ENCODE measurements at places on chromosomes 2 and 18. TPM values are rescaled to one million over a fixed set of nuclear protein-coding genes. Genes with fewer than 3 reads are reported as not detected.

GRCh38 chr2:120873958-120874887 is 138.6 kb downstream of the GLI2 start:
- no peak for DNase-seq

- no peak for DNase-seq
Observed at GRCh38 chr2:73685764-73686438, 43.7 kb upstream of the NAT8 start.

DNA sequence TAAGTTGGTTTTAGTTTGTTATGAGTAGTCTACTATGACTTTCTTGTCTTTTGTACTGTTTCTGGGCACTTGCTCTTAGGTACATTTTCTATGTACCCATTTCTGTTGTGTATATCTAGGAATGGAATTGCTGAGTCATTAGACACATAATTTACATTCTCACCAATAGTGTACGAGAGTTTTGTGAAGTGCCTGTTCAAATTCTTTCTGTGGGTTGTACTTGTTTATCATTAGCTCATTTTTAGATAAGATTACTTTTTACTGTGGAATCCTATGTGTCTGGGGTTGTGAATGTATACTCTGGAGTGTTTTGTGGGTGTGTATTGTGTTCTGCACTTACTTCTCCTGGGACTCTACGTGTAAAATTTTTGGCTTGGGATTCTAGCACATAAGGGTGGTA is 36.6 kb upstream of the CD28 start:
- no peak for DNase-seq

Gene C2orf80
- polyA plus RNA-seq: not detected

Gene UBE2F
- polyA plus RNA-seq: 62.2 TPM

All from K562 (cell line).